ENCODE measurements at places on chromosomes 4 and X. TPM values are rescaled to one million over a fixed set of nuclear protein-coding genes. Genes with fewer than 3 reads are reported as not detected.

DNA sequence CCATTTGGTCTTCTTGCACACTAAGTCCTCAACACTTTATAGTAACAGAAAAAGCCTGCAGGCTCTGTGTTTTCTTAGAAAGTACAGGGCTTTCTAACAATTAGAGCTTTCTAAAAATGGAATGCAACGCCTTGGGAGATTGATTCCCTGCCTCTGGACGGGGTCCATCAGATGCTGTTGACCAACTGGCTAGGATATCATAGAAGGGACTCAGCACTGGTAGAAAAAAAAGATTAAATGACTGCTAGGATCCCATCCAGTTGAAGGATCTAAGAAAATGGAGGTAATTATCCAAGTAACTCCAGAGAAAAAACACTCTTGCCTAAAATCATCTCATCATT is 39.5 kb downstream of the USP46 start:
- no peak overlapping the region for H3K4me3 ChIP-seq
- no peaks in the 10 kb centered on the region for H3K27me3 ChIP-seq
- no peak overlapping the region for H3K27ac ChIP-seq
- no peaks in the 10 kb centered on the region for H3K36me3 ChIP-seq
- no peaks in the 10 kb centered on the region for H3K4me1 ChIP-seq

The CORIN gene
- total RNA-seq = not detected

The MAGEA4 gene
- total RNA-seq = not detected

GRCh38 chr4:18638031-18638430 is 616.5 kb upstream of the LCORL start:
- H3K4me1 ChIP-seq = no peaks in the 10 kb centered on the region
- DNase-seq = no peak
- H3K36me3 ChIP-seq = no peaks in the 10 kb centered on the region
- H3K27ac ChIP-seq = no peak overlapping the region
- H3K27me3 ChIP-seq = peaks cover 25% of the 10 kb centered on the region
- no peak overlapping the region for H3K4me3 ChIP-seq

The SAGE1 gene
- not detected for total RNA-seq

DNA sequence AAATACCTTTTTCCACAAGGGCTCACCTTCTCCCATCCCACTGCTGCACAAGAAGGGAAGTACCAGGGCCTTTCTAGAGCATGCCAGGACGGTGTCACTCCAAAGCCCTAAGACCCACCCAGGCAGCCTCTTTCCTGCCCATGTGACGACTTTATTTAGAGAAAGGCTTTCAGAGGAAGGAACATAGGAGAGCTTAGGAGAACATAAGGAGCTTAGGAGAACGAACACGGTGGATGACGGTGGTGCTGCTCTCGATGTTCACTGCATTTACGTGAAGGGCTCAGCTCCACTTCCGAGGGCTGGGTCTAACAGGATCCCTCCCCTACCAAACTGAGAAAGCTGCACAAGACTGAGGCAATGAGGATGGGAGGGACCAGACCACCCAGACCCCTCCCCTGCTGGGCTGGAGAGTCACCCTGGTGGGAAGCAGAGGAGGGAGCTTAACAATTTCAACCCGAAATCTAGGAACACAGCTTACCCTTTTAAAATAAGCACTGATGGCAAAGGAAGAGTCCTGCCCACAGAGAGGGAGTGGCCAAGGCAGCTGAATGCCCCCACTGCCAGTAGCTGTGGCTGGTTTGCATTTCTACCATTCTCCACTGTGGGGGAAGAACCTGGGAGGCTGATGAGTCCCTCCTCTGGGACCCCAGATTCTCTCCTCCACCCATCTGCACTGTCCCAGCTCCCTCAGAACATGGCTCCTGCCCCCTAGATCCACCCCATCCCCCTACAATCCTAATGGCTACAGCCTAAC is 29.8 kb downstream of the ZFYVE28 start:
- no peak overlapping the region for H3K27ac ChIP-seq
- no peak overlapping the region for H3K4me3 ChIP-seq
- no peak for DNase-seq
- H3K4me1 ChIP-seq = no peaks in the 10 kb centered on the region

The NDNF gene
- not detected for total RNA-seq

- no peak overlapping the region for H3K27ac ChIP-seq
- no peaks in the 10 kb centered on the region for H3K36me3 ChIP-seq
- DNase-seq = no peak
- H3K27me3 ChIP-seq = no peaks in the 10 kb centered on the region
- peaks cover 21% of the 10 kb centered on the region for H3K4me1 ChIP-seq
- no peak overlapping the region for H3K4me3 ChIP-seq
These were observed 257.6 kb upstream of the CXXC4 start for GRCh38 chr4:104752337-104752736.

GRCh38 chrX:43525901-43526610 is 130.0 kb upstream of the MAOA start:
- no peak overlapping the region for H3K4me3 ChIP-seq
- peaks cover 25% of the 10 kb centered on the region for H3K27me3 ChIP-seq
- no peak for DNase-seq
- H3K36me3 ChIP-seq = no peaks in the 10 kb centered on the region
- H3K27ac ChIP-seq = no peak overlapping the region

The ARX gene
- not detected for total RNA-seq

GRCh38 chrX:12951595-12951975 is 23.3 kb upstream of the TMSB4X start:
- DNase-seq = no peak
- H3K36me3 ChIP-seq = no peaks in the 10 kb centered on the region
- H3K4me1 ChIP-seq = peaks cover 29% of the 10 kb centered on the region
- no peaks in the 10 kb centered on the region for H3K27me3 ChIP-seq
- no peak overlapping the region for H3K27ac ChIP-seq

The TMPRSS11E gene
- total RNA-seq = not detected

Measured in PC-3 (cell line).